K562 (cell line): ENCODE measurements at places on chromosomes 6 and 20.

GRCh38 chr20:54433636-54434035 is 41.8 kb upstream of the DOK5 start:
- no peak for DNase-seq

- DNase-seq: peak; percentile 17
Observed at GRCh38 chr6:88704980-88705379, 258.4 kb downstream of the RNGTT start.

DNA sequence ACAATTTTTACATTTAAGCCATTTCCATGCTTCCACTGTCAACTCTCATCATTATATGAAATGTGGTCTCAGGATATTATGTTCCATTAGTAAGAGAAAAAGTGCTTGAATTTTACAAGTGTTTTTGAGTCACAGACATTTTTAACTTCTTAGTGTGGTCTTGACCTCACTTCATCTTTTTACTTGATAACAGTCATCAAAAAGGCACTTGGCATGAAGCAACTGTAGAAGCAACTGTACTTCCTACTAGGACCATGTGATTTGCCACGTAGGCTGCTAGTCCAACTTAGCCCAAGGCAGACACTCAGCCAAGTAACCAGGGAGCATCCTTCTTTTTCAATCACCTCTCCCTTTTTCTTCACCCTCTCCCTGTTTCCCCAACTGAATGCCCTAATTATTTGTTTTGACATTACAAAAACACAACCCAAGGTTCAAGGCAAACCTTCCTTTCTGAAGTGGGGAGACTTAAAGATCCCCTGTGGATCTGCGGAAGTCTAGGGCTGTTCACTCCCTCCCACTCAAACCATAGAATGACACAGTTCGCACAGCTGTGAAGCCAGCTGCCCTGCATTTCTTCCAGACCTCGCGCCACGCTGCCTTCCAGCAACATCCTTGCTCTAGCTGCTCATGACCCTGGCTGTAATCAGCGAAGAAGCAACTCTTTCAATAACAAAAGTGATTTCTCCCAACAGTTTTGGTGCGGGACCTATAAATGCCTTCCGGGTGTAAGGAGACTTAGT is 45.0 kb downstream of the PHACTR1 start:
- no peak for DNase-seq

DNA sequence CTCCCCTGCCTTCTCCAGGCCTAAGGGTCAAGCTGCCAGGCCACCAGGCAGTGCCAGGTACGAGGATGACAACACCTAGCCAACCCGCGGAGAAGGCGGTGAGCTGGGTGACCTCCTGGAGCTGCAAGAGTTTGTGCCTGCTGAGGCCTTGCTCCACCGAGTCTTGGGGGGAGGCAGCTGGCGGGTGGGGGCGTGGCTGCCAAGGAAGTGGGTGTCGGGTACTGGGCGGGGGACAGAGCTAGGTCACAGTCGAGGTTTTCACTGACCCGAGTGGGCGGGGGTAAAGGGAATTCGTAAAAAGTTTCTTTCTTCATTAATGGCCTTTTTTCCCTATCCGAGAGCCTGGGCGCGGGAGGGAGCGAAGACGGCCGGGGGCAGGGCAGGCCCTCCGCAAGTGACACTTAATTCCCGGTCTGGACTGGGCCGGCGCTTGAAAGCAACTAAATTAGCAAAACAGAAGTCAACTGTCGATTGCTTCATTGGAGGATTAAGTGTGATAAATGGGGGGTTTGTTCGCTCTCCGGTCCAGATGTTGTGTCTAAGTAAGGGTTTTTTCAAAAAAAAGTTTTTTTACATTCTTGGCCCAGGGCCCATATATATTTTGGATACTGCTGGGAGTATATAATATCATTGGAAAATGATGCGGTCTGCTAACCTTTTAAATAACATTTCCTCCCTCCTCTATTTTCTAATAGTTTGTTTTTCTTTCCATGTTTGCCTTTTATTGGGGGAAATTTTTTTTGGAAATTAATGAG is 43.1 kb upstream of the FOXP4 start:
- no peak for DNase-seq

DNA sequence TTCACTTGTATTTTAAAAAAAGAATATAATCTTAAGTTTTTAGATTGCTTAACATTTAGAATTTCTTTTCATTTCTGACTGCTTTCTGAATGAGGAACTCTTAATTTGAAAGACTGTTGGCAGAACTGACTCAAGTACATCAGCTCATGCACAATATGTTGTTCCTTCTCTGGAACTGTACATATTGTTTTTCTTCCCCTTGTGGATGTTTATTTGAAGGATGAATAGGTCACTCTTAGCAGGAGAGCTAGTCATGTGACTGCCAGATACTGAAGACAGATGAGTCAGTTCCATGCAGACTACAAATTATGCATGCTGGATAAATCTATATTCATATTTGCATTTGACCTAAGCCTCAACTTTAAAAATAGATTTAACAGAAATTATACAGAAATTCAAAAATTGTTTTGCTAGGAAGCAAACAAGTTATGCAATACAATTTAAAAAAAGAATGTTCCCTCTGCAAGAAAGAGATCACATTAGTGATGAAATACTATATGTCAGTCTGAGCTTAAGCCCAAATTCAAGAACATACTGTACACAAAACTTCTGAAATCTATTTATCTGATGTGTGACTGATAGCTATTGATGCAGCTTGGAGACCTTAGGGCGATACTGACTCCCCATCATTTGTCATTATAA is 1274.9 kb upstream of the GJE1 start:
- DNase-seq: no peak

- no peak for DNase-seq
Observed at GRCh38 chr20:20207872-20208271, 155.5 kb downstream of the CFAP61 start.

GRCh38 chr6:150272264-150272975 is 96.4 kb upstream of the IYD start:
- no peak for DNase-seq

GRCh38 chr6:9057937-9058336 is 622.6 kb upstream of the SLC35B3 start:
- no peak for DNase-seq

DNA sequence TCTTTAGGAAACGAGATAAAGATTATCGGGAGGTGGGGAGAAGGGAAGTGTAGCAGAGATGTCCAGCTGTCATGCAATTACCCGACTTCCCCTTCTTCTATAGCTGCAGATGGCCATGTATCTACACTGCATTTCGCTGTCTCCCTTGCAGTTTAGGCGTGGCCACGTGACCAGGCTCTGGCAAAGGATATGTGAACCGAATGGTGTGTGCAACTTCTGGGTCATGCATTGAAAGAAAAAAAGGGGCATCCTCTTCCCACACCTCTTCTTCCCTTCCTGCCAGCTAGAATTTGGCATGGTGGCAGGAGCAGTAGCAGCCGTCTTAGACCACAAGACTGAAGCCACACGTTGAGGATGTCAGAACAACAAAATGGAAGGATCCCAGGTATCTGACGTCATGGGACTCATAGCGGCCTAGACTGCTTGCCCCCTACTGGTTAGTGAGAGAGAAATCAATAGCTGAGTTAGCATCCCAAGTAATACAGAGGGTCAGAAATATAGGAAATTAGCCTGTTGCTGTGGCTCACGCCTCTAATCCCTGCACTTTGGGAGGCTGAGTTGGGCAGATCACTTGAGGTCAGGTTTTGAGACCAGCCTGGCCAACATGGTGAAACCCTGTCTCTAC is 32.8 kb downstream of the TCF15 start:
- DNase-seq: peak; percentile 62

- DNase-seq: no peak
Observed at GRCh38 chr6:137878029-137878428, 11.0 kb downstream of the TNFAIP3 start.

- no peak for DNase-seq
Observed at GRCh38 chr20:22584922-22585785, 782 bp upstream of the FOXA2 start.

GRCh38 chr6:147639279-147639678 is 130.8 kb downstream of the SAMD5 start:
- no peak for DNase-seq

DNA sequence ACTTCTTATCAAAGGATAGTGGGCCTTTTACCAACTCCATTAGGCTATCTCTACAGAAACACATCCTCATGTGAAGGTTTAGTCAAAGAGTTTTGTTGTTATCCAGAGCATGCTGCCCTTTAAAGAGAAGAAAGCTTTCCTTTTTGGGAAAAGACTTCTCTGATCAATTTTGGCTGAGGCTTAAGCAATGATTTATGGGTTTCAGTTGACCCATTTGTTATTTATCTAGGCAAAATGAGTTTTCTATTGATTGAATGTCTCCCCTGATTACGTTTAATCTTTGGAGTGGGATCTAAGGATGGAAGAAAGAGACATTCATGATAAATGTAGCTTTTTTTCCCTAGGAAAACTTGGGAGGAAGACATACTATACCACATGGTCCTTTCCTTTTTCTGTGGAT is 326.6 kb upstream of the JAG1 start:
- DNase-seq: no peak

DNA sequence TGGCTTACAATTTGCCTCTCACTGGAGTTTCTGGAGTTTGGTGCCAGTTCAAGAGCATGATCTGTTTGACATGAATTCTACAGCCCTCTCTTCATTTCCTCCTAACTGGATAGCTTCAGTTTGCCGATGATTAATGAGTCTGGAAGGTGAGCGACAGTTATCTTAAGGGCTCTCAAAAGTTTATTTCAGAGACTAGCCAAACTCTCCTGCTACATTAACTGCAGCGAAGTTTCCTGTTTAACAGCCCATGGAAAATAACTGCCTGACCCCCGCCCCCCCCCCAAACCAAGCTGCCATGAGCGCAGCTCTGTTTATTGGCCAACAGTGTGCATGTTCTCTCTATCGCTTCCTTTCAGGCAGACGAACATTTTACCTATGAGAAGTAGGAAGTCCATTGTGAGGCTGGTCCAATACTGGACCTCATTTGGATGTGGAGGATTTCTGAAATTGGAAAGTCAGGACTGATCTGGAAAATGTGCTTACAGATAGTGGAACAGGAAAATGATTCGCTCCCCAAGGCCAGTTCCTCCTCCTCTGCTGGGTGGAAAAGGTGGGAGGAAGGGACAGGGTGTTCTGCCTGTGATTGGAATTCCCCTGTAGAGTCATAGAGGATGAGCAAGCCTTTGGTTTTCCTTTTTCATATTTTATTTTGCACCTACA is 522.2 kb upstream of the JAG1 start:
- DNase-seq: no peak

DNA sequence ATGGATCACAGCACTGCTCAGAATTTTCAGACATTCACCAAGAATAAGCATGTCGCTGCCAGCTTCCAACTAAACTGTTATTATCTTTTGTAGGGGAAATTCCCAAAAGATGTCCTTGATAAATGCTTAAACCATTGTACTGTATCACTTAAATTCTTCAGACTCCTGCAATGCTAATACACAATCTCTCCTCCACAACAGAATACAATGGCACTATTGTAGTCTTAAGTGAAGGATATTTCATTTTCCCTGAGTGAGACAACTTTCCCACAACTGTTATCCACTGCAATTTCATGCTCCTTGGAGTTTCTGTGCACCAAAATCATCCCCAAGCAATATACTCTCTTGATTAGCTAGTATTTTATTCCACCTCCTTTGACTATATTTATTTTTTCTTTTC is 189.7 kb downstream of the COL9A1 start:
- DNase-seq: no peak

DNA sequence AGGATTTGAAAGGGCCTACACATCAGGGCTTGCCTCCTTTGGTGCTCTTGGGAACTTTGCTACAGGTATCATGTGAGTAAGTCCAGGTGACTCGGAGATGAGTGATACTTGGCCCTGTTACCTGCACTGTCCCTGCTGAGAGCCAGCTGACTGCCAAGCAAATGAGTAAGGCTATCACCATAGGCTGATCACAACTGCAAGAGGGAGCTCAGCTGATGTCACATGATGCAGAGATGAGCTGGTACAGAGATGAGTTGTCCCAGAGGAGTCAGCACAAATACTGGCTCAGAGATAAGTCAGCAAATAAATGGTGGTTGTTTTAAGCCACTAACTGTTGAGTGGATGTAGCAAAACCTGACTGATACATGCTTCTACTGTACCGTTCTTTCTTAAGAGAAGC is 41.4 kb downstream of the LAMP5 start:
- no peak for DNase-seq

GRCh38 chr6:148501178-148501590 is 158.5 kb downstream of the SASH1 start:
- no peak for DNase-seq

GRCh38 chr6:142938510-142938909 is 6.5 kb downstream of the HIVEP2 start:
- no peak for DNase-seq

GRCh38 chr6:2977799-2978590 is 6.6 kb upstream of the SERPINB6 start:
- DNase-seq: no peak

DNA sequence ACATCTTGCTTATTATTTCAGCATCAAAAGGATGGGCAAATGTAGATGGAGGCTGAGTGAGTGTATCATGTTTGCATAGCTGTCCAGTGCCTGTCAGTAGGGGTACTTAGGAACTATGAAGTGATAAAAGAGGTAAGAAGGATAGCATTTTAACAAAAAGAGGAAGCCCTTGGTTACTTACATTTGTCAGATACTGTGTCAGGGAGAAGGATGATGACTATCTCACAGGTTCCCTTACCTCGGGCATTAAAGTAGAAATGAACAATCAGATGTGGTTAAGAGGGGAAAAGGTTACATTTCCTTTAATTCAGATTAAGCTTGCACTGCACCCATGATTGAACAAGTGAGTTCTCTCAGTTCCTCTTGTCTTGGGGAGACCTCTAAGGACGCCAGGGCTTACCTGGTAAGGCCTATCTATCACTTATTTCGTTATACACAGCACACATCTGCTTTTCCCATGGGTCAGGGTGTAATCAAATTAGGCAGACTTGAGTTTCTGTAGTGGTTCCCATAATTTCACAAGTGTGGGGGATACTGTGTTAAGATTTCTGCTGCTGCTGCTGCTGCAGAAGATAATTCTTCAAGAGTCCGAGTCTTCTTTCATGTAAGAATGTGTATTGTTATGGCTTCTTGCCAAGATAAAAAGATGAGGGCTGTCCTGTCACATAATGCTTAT is 4.5 kb downstream of the FOXO3 start:
- DNase-seq: no peak

DNA sequence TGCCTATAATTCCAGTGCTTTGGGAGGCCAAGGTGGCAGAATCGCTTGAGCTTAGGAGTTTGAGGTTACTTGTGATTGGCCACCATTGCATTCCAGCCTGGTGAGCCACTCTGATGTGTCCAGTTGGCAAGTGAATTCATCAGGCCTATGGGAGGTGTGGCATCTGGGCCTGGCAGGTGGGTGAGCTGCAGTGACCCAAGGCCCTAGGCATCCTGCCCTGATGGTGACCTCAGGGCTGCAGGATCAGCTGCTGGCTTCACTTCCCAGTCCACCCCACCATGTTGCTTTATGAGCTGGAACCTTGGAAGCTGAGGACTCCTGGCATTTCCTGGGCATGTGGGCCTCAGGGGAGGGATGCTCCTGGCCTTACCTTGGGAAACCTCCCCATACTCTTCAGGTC is 20.5 kb downstream of the RSPH9 start:
- DNase-seq: no peak

GRCh38 chr20:16013631-16014030 is 559.6 kb downstream of the KIF16B start:
- DNase-seq: no peak

GRCh38 chr20:40599987-40600386 is 89.0 kb downstream of the MAFB start:
- DNase-seq: no peak
